Right ventricle myocardium superior (tissue), 1 donor: ENCODE measurements at places on chromosomes 1 and 21. TPM values are rescaled to one million over a fixed set of nuclear protein-coding genes. Genes with fewer than 3 reads are reported as not detected.

Gene SSU72
- total RNA-seq: 106 TPM

DNA sequence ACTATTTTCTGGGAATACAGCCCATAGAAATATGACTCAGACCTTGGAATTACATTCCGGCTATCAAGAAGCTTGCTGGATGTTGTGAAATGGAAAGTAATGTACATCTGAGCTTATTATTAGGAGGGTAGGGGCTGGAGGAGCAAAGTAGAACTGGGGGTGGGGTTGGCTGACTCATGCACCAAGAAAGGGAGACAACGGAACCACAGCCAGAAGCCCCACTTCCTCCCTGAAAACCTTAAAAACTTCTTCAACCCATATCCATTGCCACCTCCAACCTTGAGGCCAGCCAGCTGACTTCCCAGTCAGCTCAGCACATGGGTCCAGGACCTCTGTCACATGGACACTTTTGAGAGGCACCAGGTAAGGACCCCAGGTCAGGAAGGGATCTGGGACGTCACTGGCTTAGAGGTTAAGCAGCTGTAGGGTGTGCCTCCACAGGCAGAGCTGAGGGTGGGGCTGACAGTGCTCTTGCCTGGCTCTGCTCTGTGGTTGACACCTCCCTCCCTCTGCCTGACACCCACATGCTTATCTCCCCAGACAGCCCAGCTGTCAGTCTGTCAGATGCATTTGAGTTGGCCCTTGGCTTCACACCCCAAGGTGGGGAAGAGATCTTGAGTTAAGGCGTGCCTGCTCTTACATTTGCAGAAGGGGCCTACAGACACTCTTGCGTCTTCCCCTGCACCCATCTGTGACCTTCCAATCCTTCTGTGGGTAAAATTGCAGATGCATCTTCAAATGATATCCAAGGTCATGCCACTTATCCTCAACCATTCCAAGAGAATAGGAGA, 5.7 kb upstream of the ZNF683 start:
- no peak for DNase-seq

- DNase-seq: no peak
Measured at GRCh38 chr1:170623171-170623570, 40.8 kb upstream of the PRRX1 start.

DNA sequence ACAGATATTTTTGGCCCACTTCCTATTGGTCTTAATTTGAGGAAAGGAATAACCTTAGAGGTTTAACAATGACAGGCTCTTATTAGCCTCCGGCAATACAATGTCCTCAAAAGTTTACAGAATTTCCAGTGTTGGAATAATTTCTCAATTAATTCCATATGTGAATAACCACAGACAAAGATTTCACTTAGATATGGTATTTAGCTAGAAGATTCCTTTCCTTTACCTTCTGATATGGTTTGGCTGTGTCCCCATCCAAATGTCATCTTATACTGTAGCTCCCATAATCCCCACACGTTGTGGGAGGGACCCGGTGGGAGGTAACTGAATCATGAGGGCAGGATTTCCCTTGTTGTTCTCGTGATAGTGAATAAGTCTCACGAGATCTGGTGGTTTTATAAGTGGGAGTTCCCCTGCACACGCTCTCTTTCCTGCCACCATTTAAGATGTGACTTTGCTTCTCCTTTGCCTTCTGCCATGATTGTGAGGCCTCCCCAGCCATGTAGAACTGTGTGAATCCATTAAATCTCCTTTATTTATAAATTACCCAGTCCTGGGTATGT, 54.9 kb upstream of the RGS7 start:
- DNase-seq: no peak

DNA sequence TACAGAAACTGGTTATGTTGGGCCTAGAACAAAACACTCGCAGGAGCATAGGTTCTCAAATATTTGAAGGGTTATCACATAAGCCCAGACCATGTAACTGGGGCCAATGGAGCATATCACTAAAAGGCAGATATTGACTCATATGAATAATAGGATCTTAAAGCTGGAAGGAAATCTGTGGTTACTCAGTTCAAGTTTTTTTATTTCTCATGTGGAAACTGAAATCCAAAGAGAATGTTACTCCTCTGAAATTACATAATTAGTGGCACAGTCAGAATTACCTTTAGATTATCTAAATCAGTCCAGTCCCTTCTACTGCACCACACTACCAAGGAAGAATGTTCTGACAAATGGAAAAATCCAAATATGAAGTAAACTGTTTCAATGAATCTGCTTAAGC, 12.0 kb downstream of the SLAMF8 start:
- no peak for DNase-seq

DNA sequence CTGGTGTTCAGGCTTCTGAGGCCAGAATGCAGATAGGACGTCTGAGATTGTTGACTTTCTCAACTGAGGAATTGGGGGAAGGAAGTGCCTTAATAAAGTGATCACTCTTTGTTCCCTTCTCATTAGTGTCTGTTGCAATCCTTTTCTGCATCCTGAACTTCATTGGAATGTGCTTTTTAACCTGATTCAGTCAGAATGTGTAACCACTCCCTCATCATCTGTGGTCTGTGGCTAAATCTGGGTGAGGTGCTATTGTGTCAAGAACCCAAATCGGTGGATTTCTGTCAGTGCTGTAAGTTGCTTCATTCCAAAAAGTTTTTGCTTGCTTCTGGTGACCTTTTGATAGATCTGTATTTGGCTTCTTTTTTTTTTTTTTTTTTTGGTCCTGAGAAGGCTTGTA, 38.2 kb downstream of the ARID1A start:
- DNase-seq: no peak

DNA sequence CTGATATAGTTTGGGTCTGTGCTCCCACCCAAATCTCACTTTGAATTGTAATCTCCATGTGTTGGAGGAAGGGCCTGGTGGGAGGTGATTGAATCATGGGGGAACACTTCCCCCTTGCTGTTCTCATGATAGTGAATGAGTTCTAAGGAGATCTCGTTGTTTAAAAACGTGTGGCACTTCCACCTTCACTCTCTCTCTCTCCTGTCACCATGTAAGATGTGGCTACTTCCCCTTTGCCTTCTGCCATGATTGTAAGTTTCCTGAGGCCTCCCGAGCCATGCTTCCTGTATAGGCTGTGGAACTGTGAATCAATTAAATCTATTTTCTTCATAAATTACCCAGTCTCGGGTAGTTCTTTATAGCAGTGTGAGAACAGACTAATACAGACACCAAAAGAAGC, 40.4 kb downstream of the FRRS1 start:
- no peak for DNase-seq

- DNase-seq: no peak
Measured at GRCh38 chr1:100791586-100791985, 72.0 kb downstream of the VCAM1 start.

DNA sequence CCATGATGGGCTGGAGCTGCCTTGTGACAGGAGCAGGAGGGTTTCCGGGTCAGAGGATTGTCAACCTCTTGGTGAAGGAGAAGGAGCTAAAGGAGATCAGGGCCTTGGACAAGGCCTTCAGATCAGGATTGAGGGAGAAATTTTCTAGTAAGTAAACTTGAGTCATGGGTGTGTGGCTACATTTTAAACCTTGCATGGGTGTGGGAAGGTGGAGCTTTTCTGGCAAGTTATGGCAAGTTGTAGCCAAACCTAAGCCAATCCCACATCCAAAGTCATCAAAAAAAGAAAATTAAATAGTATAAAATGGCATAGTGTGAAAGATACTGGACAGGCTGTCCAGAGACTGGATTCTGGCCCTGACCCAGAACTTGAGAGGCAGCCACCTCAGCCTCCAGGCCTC, 39.8 kb upstream of the HSD3B1 start:
- no peak for DNase-seq
